Memory B cell (primary cell): ENCODE measurements at places on chromosomes 4 and X.

GRCh38 chr4:154384012-154384411 is 107.6 kb downstream of the DCHS2 start:
- no peak overlapping the region for H3K27ac ChIP-seq
- no peaks in the 10 kb centered on the region for H3K36me3 ChIP-seq
- no peak for DNase-seq
- no peaks in the 10 kb centered on the region for H3K4me1 ChIP-seq

DNA sequence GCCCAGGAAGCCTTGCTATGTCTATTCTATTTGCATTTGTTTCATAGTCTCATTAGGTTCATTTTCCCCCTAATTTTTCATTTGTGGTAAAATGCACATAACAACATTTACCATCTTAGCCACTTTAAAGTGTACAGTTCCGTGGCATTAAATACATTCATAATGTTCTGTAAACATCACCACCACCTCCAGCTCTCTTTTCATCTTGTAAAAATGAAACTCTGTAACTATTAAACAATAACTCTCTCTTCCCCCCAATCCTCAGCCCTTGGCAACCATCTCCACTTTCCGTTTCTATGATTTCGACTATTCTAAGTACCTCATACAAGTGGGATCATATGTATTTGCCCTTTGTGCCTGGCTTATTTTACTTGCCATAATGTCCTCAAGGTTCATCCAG is 19.9 kb downstream of the ARHGEF38 start:
- no peak overlapping the region for H3K4me3 ChIP-seq
- DNase-seq, result no peak
- H3K4me1 ChIP-seq, result no peaks in the 10 kb centered on the region
- H3K27ac ChIP-seq, result no peak overlapping the region
- H3K27me3 ChIP-seq, result no peaks in the 10 kb centered on the region

DNA sequence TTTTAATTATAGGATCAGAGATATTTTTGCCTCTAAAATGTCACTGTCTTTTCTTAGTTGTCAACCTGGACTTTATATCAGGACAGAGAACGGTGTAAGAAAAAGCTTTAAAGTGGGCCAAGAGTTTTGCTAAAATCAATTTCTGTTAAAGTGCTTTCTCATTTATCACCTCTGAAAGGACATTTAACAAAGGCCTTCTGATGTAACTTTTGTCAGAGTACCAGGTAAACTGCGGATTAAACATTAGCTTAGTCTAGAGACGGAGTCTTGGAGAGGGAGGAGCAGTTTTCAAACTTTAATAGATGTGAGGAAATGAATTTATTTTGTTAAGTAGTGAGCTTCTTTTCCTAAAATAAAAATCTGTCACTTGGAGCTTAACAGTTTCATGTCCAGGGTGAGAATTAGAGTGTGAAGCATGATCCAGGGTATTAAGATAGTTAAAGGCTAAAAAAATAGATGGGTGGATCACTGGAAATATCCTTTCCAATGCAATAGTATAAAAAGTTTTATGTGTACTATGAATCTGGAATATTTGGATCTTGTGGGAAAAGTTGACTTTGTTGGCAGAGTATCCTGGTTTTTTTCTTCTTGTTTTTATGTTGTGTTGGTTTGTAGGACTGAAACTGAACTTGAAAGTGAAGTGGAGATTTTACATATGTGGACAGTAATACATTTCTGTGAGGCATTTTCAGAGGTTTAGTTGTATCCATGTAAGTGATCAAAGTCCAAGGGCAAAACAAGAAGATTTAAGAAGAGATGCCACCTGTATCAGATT is 33.6 kb upstream of the BMPR1B start:
- peaks cover 6% of the 10 kb centered on the region for H3K27me3 ChIP-seq
- DNase-seq, result no peak
- H3K36me3 ChIP-seq, result no peaks in the 10 kb centered on the region
- peaks cover 3% of the 10 kb centered on the region for H3K4me1 ChIP-seq
- H3K4me3 ChIP-seq, result no peak overlapping the region
- no peak overlapping the region for H3K27ac ChIP-seq

DNA sequence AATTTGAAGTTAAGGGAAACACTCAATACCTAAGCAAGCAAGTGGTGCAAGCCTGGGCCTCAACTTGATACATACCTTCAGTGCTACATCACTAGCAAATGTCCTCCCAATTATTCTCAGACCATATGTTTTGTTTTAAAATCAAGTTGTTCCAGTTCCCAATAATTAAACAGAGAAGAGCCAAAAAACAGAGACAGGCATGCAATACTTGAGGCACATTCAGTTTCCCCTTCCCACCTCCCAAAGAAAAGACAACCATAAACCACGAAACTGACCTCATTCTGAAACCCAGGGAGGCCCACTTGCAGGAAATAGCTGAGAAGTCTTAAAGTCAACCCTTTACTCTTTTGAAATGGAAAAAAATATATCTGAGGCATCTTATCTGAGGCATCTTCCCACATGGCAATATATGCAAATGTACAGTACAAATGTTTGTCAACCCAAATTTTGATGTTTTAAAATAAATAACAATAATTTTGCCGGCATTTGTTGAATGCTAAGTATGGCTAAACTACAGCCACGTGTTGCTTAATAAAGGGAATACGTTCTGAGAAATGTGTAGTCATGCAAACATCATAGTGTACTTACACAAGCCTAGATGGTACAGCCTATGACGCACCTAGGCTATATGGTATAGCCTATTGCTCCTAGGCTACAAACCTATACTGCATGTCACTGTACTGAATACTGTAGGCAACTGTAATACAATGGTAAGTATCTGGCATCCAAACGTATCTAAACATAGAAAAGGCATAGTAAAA is 147.5 kb downstream of the TSPAN5 start:
- peaks cover 2% of the 10 kb centered on the region for H3K36me3 ChIP-seq
- peaks cover 12% of the 10 kb centered on the region for H3K4me1 ChIP-seq
- H3K4me3 ChIP-seq, result no peak overlapping the region
- no peak for DNase-seq
- no peak overlapping the region for H3K27ac ChIP-seq

- peak overlapping the region; percentile 100 for H3K27ac ChIP-seq
- H3K4me1 ChIP-seq, result peaks cover 22% of the 10 kb centered on the region
- DNase-seq, result no peak
- peak overlapping the region; percentile 81 for H3K4me3 ChIP-seq
- no peaks in the 10 kb centered on the region for H3K27me3 ChIP-seq
Measured at GRCh38 chr4:73068491-73069337, 802 bp downstream of the COX18 start.

DNA sequence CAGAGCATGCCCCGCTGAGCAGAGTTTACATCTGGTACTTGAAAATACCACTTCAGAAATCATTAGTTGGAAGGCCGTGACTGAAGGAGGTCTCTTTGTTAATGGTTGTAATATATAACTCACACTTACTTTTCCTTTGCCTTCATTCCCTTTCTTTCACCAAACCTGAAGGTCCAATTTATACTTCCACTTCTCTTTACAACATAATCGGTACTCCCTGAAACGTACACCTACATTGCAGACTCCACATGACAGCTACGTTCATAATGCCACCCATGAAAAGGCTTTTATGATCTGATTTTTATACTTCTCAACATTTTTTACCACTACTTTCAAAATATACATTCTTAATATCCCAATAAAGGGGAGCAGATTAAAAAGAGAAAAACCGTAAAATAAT is 298.7 kb downstream of the C4orf33 start:
- H3K4me3 ChIP-seq, result no peak overlapping the region
- H3K36me3 ChIP-seq, result no peaks in the 10 kb centered on the region
- H3K27ac ChIP-seq, result no peak overlapping the region
- DNase-seq, result no peak

- no peak overlapping the region for H3K27ac ChIP-seq
- no peak for DNase-seq
- H3K27me3 ChIP-seq, result no peaks in the 10 kb centered on the region
- no peak overlapping the region for H3K4me3 ChIP-seq
- no peaks in the 10 kb centered on the region for H3K4me1 ChIP-seq
Measured at GRCh38 chr4:185412412-185412811, 13.4 kb downstream of the UFSP2 start.

GRCh38 chr4:56787380-56787779 is 34.1 kb downstream of the SPINK2 start:
- peaks cover 9% of the 10 kb centered on the region for H3K4me1 ChIP-seq
- no peak overlapping the region for H3K27ac ChIP-seq
- no peak overlapping the region for H3K4me3 ChIP-seq

- no peak overlapping the region for H3K27ac ChIP-seq
- no peak for DNase-seq
- H3K27me3 ChIP-seq, result no peaks in the 10 kb centered on the region
- H3K4me3 ChIP-seq, result no peak overlapping the region
- H3K4me1 ChIP-seq, result peaks cover 18% of the 10 kb centered on the region
Measured at GRCh38 chr4:152705903-152706302, 26.1 kb upstream of the TMEM154 start.

DNA sequence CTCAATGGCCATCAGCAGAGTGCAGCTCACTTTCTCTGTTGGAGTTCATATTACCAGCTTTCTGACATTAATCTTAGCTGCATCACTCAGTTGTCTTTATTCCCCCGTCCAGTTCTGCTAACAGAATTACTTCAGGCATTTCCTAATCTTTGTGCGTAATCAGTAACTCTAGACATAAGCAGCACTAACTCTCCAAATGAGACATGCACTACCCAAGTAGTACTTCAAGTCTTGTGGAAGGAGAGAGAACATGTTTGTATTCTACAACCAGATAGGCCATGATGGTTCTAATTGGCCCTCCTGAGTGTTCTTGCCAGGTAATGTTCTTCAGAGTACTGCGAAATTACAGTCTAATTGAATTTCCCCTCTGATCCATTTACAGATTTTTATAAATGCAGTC is 448.5 kb upstream of the RPS6KA3 start:
- no peak overlapping the region for H3K27ac ChIP-seq
- peaks cover 4% of the 10 kb centered on the region for H3K27me3 ChIP-seq
- H3K4me3 ChIP-seq, result no peak overlapping the region
- no peaks in the 10 kb centered on the region for H3K4me1 ChIP-seq
- no peak for DNase-seq

DNA sequence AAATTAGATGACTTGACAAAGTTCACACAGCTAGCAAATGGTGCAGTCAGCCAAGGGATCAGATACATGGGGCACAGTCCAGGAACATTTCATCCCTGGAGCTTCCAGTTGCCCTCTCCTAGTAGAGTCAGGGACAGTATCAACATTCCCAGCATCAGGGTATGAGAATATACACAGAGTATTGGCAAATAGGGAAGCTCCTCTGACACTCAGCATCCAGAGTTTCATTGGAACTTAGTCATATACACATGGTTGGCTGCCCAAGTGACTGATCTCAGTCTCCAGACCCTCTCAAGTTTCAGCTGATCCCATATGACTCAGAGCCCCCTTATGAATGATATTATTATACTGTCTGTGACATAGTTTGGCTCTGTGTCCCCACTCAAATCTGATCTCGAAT is 13.7 kb upstream of the KCTD8 start:
- no peaks in the 10 kb centered on the region for H3K27me3 ChIP-seq
- no peaks in the 10 kb centered on the region for H3K36me3 ChIP-seq
- no peak overlapping the region for H3K4me3 ChIP-seq
- no peak overlapping the region for H3K27ac ChIP-seq
- no peaks in the 10 kb centered on the region for H3K4me1 ChIP-seq

- peaks cover 10% of the 10 kb centered on the region for H3K27me3 ChIP-seq
- H3K27ac ChIP-seq, result no peak overlapping the region
- H3K4me3 ChIP-seq, result no peak overlapping the region
- no peak for DNase-seq
- H3K36me3 ChIP-seq, result no peaks in the 10 kb centered on the region
Measured at GRCh38 chr4:119697887-119698393, 69.3 kb upstream of the PDE5A start.

DNA sequence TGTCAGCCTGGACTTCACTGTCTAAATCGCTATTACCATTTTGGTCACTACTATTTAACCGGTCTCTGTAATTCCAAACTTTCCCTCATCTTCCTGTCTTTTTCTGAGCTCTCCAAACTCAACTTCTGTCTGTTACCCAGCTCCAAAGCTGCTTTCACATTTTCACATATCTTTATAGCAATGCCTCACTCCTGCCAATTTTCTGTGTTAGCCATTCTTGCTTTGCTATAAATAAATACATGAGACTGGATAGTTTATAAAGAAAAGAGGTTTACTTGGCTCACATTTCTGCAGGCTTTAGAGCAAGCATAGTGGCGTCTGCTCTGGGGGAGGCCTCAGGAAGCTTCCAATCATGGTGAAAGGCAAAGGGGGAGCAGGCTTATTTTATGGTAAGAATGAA is 368.3 kb upstream of the GNPDA2 start:
- no peaks in the 10 kb centered on the region for H3K27me3 ChIP-seq
- H3K4me1 ChIP-seq, result no peaks in the 10 kb centered on the region
- no peak for DNase-seq
- H3K36me3 ChIP-seq, result no peaks in the 10 kb centered on the region

DNA sequence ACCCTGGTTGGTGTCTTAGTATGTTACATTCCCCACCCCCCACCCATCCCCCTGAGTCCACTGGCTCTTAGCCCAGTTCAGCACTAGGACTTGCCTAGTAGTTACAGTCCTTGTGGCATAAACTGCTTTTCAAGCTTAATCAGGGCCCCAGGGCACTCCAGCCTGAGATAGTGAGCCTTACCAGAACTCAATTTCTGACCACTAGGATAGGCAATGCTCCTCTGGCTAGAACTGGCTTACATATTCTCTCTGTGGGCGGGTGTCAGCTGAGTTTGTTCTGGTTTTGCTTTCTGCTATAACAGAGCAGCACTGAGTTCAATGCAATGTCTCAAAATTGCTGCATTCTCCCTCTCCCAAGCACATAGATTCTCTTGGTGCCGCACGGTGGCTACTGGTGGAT is 391.4 kb upstream of the DIPK2B start:
- no peaks in the 10 kb centered on the region for H3K36me3 ChIP-seq
- no peak for DNase-seq
- no peaks in the 10 kb centered on the region for H3K4me1 ChIP-seq
- H3K4me3 ChIP-seq, result no peak overlapping the region
- H3K27ac ChIP-seq, result no peak overlapping the region
- H3K27me3 ChIP-seq, result no peaks in the 10 kb centered on the region

DNA sequence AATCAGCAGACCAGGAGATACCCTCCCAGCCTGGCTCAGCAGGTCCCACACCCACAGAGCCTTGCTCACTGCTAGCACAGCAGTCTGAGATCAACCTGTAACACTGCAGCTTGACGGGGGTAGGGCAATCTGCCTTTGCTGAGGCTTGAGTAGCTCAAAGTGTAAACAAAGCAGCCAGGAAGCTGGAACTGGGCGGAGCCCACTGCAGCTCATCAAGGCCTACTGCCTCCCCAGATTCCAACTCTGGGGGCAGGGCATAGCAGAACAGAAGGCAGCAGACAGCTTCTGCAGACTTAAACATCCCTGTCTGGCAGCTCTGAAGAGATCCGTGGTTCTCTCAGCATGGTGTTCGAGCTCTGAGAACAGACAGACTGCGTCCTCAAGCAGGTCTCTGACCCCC is 15.1 kb upstream of the GABRA2 start:
- H3K36me3 ChIP-seq, result no peaks in the 10 kb centered on the region
- no peak overlapping the region for H3K27ac ChIP-seq
- DNase-seq, result no peak
- H3K4me1 ChIP-seq, result no peaks in the 10 kb centered on the region
- H3K27me3 ChIP-seq, result no peaks in the 10 kb centered on the region

DNA sequence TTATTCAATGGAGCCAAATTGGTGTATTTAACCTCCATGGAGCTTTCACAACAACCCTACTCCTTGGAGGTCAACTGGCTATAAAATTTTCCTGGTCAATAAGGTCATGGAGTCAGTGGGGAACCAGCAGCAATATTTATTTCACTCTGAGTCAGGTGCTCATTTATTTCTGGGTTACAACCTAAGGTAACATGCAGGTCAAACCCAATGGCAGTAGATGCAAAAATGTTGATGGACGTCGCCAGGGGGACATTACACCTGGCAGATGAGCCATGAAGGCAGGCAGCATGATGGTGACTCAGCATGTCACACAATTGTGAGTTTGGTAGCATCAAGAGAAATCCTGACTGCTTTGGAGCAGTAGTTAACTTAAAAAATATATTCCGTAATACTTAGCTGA is 514.1 kb downstream of the IL15 start:
- H3K4me3 ChIP-seq, result no peak overlapping the region
- H3K27me3 ChIP-seq, result no peaks in the 10 kb centered on the region
- no peak for DNase-seq
- H3K4me1 ChIP-seq, result no peaks in the 10 kb centered on the region
